ENCODE measurements at places on chromosomes 5 and 9.

DNA sequence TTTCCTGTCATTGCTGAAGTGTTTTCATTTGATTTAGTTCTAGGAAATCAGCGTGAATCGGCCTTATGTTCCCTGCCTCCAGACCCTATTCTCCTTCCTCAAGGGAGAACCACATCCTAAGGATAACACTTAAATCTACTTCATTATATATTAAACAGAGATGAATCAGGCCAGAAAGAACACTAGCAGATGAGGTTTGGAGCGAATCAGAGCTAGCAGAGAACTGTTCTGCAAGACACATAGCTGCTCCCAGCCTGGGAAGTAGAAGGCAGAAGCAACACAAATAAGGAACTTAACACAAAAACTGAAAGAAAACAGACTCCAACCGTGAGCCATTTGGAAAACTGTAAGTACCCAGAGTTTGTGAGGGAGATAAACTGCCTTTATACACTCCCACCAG is 718.2 kb downstream of the SEMA5A start:
- DNase-seq = no peak

- DNase-seq = no peak
Observed at GRCh38 chr9:120736881-120737280, 22.6 kb upstream of the MEGF9 start.

GRCh38 chr9:34379334-34380033 is 2.8 kb upstream of the MYORG start:
- peak; percentile 89 for DNase-seq

GRCh38 chr9:95043826-95044225 is 273.7 kb downstream of the FANCC start:
- DNase-seq = no peak

DNA sequence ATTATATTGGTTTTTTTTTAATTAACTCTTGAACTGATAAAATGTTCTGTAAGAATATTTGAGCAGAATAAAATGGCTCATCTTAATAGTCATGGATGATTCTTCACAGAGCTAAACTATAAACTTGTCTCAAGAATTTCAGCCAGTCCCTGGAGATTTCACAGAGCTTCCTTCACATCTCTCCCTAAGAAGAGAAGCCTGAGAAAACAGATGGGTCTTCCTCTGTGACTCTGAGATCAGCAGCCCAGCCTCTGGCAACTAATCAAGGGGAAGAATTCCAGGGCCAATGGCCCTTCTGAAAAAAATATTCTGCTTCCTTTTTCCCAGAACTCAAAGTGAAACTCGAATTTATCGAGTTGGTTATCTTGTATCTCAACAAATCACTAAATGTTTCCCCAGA is 122.2 kb upstream of the ITGA1 start:
- DNase-seq = no peak

GRCh38 chr5:135248801-135249231 is 150.2 kb downstream of the MACROH2A1 start:
- no peak for DNase-seq

DNA sequence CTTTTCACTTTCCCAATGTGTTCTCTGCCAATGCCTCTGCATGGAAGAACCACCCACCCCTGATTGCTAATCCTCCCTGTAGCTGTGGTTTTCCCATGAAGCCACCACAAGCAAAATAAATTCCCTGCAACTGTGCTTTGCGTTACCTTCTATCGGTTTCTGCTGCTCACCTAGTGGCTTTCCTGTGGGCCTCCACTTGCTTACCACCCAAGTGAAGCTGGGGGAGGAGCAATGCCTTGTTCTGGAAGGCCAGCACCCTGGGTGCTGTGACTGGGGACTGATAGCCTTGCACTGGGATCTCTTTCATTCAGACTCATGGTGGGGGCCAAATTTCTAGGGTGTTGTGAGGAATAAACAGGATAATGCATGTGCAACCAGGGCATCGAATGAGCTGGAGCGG is 56.3 kb upstream of the GDNF start:
- DNase-seq = no peak

DNA sequence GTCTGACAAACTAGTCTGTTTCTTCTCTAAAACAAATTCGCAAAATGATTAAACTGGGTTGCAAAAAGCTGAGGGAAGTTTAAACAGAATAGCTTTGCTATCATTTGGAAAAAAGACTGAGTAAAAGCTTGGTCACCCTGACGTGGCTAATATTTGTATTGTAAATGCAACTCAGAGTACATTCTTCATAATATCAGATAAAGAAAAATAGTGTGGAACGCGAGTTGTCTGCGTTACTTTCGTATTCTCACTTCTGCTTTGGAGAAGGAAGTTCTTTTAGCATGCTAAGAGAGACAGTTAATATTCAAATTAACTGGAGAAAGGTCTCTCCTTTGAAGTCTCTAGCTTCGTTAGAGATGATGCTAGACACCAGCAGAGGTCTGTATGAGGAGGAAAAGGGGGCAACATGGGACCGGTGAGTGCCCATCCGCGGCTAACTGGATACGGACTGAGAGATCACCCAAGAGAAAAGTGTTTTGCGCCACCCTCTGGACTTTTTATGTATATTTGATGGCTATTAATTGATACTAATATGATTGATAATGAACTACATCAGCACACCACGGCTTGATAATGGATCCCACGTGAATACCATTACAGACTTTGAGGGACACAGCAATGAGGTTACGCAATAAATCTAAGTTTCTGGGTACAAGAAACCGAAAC is 2.9 kb upstream of the CNTRL start:
- DNase-seq = peak; percentile 82

- DNase-seq = peak; percentile 57
Observed at GRCh38 chr9:21465859-21466518, 16.1 kb downstream of the IFNE start.

GRCh38 chr5:76855961-76856360 is 6.1 kb downstream of the S100Z start:
- peak; percentile 91 for DNase-seq

- no peak for DNase-seq
Observed at GRCh38 chr5:92908952-92909601, 671.9 kb downstream of the NR2F1-AS1 start.

DNA sequence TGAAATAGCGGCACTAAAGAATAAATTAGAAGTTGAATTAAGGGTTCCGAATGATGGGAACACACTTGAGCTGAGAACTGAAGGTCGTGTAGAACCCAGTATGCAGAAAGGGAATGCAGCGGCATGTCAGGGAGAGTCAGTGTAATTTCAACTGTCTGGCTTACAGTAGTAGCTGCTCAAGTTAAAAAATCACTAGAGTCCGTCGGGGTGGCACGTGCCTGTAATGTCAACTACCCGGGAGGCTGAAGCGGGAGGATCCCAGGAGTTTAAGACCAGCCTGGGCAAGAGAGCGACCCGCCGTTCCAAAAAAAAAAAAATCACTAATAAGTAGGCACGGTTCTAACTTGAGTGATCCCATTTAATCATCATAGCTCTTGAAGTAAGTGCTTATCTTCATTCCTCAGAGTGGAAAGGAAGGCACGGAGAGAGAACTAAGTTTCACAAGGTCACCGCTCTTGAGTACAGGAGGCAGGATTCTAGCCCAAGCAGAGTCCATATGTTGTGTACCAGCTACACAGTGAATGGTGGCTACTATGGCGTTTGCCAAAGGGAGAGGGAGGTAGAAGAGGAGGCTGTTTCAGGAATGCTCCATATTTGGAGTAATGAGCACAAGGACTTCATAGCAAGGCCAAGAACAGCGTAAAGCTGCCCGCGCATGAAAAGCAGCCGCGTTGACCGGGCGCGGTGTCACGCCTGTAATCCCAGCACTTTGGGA is 831 bp downstream of the RMRP start:
- no peak for DNase-seq

- peak; percentile 20 for DNase-seq
Observed at GRCh38 chr5:150035139-150035895, 34.8 kb downstream of the HMGXB3 start.

DNA sequence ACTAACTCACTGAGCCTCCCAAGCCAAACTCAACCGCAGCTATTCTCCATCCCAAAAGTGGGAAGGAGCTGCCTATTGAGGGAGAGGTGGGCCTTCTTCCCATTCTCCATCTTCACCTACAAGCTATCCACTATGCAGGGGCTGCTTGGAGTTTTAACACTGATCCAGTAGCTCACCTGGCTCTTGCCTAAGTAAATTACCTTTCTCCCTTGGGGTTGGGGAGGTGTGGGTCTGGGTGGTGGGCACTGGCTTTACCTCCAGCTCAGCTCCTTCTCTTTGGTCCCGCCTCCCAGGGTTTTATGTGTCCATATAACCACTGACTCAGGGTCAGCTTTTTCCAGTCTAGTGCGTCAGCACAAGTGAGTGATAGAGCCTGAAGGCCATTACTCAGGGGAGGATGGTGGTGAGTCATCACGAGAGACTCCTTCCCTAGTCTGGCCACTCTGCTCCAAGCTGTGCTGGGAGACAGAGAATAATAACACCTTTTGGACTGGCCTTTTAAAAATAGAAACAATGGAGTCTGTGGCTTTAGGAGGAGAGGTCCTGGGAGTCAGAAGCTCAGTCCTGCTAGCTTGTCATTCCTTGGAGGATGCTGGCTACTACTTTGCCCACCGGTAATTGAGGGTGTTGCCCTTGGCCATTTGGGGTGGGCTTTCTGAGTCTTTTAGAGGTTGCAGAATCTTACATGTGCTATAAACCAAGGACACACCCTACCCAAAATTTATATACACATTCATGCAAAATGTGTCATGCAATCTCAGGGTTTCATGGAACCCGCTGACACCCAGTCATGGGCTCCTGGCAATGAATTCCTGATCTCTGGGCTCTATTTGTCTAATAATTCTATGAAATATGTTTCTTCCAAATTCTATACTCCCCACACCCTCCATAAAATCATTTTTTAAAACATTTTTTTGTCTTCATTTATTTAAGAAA is 35.6 kb upstream of the ATP6V1G1 start:
- DNase-seq = peak; percentile 13

DNA sequence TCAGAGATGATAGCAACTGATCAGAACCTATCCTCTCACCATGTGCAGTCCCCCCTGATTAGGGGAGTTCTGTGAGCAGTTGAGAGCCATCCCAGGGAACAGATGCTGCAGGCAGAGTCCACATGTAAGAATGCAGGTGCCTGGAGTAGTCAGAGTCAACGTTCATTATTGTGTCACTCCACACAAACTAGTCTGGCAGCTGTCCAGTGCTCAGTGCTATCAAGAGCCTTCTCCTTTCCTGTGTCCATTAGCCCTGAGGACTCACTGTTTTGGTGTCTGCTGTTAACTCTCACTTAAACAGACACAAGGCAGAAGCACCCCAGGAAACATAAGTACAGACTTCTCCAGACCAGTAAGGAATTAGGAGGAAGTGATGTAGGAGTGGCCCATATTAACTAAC is 2.5 kb downstream of the SH3TC2 start:
- DNase-seq = no peak

DNA sequence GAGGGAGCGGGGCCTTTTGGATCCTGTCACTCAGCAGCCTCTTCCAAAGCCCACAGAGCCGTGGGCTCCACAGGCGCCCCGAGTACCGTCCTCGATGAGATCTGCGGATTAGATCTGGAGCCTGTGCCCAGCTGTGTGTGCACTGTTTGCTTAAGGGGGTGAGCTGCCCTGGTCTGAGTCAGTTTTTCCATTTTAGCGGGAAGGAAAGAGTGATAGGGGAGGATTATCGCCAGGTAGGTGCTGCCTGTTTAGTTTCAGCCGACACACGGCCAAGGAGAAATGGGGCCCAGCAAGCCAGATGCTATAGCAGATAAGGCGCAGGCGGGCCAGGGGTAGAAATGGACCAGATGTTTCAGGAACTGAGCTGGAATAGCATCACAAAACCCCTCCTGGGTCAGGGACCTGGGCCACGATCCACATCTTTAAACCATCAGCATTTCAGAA is 18.1 kb downstream of the COL5A1 start:
- peak; percentile 19 for DNase-seq

GRCh38 chr9:131937451-131937850 is 142.2 kb downstream of the MED27 start:
- DNase-seq = no peak

DNA sequence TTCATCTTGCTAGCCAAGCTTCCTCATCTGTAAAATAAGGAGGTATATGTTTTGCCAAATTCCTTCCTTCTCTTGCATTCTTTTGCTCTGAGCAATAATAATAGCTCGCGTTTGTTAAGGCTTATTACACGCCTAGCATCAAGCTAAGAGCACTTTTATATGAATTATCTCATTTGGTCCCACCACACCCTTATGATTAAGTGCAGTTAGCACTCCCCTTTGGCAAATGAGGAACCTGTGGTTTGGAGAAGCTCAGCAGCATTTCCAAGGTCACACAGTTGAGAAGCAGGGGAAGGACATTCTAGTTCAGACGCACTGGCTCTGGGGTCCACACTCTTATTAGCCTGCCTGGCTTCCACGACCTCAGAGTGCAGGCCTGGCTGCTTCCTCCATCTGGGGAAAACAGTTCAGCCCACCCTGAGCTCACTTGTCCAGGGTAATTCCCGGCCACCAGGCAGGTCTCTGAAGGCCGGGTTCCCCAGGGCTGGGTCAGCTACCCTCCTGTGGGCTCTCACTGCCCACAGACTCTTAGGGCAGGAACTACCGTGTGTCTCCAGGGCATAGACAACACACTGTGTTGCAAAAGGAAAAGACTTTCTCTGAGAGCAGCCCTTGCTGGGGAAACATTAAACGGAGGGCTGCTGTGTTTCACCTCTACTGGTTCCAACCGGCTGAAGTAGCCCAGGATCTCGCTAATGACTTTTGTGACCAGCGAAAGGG is 9.9 kb upstream of the FBP1 start:
- DNase-seq = peak; percentile 80

DNA sequence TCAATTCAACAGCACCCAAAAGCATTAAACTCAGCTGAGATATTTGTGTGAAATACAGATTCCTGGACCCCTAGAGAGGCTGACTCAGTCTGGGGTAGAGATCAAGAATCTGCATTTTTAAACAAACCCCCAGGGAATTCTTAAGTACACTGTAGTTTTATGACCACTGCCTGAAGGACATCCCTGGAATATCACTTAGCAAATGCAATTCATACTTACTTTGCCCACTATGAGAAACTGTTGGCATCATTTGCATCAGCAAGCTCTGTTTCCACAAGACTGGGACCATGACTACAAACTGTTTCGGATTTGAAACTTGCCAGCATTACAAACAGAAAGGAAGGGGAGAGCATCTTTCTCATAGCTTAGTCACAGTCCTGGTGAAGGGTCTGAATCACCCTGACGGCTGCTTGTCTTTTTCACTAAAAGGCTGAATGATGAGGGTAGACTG is 63.7 kb downstream of the MLLT3 start:
- DNase-seq = no peak

GRCh38 chr5:89071101-89071940 is 188.3 kb upstream of the MEF2C start:
- no peak for DNase-seq

GRCh38 chr5:142537938-142538337 is 148.0 kb downstream of the FGF1 start:
- no peak for DNase-seq

- DNase-seq = no peak
Observed at GRCh38 chr5:172052450-172053236, 46.2 kb upstream of the FBXW11 start.
